ENCODE measurements at places on chromosomes 2 and 18.

- no peaks in the 10 kb centered on the region for H3K27me3 ChIP-seq
- H3K4me1 ChIP-seq = no peaks in the 10 kb centered on the region
- no peak overlapping the region for H3K4me3 ChIP-seq
These were observed 29.3 kb upstream of the NOSTRIN start for GRCh38 chr2:168773128-168773527.

DNA sequence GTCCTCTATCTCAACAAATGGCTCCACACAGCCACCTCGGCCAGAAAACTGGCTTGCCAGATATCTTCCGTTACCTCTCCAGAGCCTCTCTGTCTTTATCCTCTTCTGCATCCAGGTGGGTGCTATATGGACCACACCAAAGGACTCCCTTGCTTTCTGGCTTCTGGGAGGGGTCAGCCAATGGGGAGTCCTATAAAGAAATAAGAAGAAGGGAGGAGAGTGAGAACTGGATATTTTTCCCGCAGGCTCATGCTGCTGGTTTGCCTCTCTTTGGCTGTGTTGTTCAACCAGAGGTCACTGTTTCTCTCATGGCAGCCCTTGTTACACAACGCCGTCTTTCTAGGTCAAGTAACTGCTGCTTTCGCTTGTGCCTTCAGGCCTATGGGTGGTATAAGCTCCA, 72.7 kb downstream of the POLE4 start:
- H3K4me3 ChIP-seq = no peak overlapping the region
- DNase-seq = no peak
- H3K27me3 ChIP-seq = no peaks in the 10 kb centered on the region
- H3K4me1 ChIP-seq = peaks cover 31% of the 10 kb centered on the region
- H3K36me3 ChIP-seq = no peaks in the 10 kb centered on the region

DNA sequence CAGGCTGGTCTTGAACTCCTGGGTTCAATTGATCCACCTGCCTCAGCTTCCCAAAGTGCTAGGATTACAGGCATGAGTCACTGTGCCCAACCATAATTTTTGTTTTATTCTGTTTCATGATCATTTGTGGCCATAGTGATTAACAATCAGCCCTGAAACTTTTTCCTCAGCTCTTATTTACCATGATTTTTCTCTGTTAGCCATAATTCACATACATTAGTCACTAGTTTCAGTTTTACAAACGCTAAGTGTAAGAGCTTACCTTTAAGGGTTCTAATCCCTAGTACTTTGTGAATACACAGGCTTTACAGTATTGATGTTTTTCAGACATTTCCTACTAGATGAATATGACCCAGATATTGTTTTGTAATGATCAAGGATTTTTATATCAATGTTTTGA, 216.1 kb downstream of the DPP4 start:
- H3K36me3 ChIP-seq = no peaks in the 10 kb centered on the region
- H3K27me3 ChIP-seq = no peaks in the 10 kb centered on the region
- no peaks in the 10 kb centered on the region for H3K4me1 ChIP-seq
- H3K27ac ChIP-seq = no peak overlapping the region

GRCh38 chr2:162300266-162300665, 18.2 kb downstream of the IFIH1 start:
- no peak overlapping the region for H3K4me3 ChIP-seq
- no peaks in the 10 kb centered on the region for H3K27me3 ChIP-seq
- H3K4me1 ChIP-seq = no peaks in the 10 kb centered on the region
- no peak overlapping the region for H3K27ac ChIP-seq
- no peaks in the 10 kb centered on the region for H3K36me3 ChIP-seq
- no peak for DNase-seq

GRCh38 chr2:229296536-229296935, 25.4 kb upstream of the PID1 start:
- H3K4me1 ChIP-seq = peaks cover 41% of the 10 kb centered on the region
- DNase-seq = no peak
- no peaks in the 10 kb centered on the region for H3K36me3 ChIP-seq
- no peaks in the 10 kb centered on the region for H3K27me3 ChIP-seq

DNA sequence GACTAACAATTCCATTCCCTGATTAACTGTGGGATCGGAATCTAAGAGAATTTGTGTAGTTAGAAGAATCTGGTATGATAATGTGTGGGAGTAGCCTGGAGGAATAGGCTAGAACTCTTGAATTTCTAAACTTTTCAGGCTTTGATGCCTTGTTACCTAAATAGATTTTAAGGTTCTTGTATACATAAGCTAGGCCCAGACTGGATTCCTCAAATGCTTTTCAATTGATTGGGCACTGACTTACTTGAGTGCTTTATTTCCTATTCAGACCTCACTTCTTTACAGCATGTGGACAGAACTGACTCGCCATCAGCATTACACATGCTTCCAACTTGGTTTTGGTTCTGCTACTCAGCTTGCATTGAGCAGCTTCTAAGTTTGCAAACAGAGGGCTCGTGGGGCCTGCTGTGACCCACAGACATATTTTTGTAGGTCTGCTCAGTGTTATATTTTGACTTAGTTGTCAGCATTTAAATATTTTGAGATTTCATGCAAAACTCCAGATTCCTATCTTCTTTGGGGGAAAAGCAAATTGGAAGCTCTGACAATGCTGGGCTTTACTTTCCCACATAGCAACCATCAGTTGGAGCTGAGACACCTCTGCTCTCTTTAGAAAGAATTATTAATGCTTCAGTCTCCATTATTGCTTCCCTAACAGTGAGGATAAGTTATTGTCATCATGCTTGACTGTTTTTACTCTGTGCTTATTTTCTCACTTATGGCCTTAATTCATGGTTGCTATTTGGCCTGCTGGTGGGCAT, 5.7 kb downstream of the PARD3B start:
- no peaks in the 10 kb centered on the region for H3K36me3 ChIP-seq
- H3K4me3 ChIP-seq = no peak overlapping the region
- no peak overlapping the region for H3K27ac ChIP-seq
- no peak for DNase-seq
- peaks cover 9% of the 10 kb centered on the region for H3K4me1 ChIP-seq
- H3K27me3 ChIP-seq = no peaks in the 10 kb centered on the region

DNA sequence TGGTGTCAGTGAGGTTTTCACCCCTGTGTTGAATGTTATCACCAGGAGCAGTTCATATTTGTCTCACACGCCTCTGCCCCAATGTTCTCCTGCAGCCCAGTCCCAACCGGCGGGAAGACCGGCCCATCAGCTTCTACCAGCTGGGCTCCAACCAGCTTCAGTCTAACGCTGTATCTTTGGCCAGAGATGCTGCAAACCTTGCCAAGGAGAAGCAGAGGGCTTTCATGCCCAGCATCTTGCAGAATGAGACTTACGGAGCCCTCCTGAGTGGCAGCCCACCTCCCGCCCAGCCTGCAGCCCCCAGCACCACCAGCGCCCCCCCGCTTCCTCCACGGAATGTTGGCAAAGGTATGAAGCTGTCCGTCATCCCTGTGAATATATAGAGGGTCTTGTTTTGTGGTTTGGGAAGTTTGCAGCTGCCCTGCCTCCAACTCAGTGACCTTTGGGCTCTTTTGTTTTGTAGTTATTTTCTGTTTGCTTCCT, 35.1 kb downstream of the ITGB1BP1 start:
- no peaks in the 10 kb centered on the region for H3K36me3 ChIP-seq
- H3K27me3 ChIP-seq = no peaks in the 10 kb centered on the region
- no peak overlapping the region for H3K4me3 ChIP-seq

GRCh38 chr2:74948779-74949178, 9.7 kb upstream of the POLE4 start:
- H3K27me3 ChIP-seq = no peaks in the 10 kb centered on the region
- no peaks in the 10 kb centered on the region for H3K4me1 ChIP-seq
- no peaks in the 10 kb centered on the region for H3K36me3 ChIP-seq
- no peak for DNase-seq
- H3K27ac ChIP-seq = no peak overlapping the region
- H3K4me3 ChIP-seq = no peak overlapping the region

GRCh38 chr18:79626905-79627749, 52.5 kb upstream of the CTDP1 start:
- H3K4me3 ChIP-seq = no peak overlapping the region
- H3K4me1 ChIP-seq = no peaks in the 10 kb centered on the region
- H3K36me3 ChIP-seq = no peaks in the 10 kb centered on the region

- H3K4me1 ChIP-seq = no peaks in the 10 kb centered on the region
- no peak for DNase-seq
- H3K27me3 ChIP-seq = no peaks in the 10 kb centered on the region
- no peak overlapping the region for H3K4me3 ChIP-seq
- no peak overlapping the region for H3K27ac ChIP-seq
- H3K36me3 ChIP-seq = no peaks in the 10 kb centered on the region
These were observed 56.1 kb upstream of the DNMT3A start for GRCh38 chr2:25397777-25398176.

GRCh38 chr2:162458240-162458639, 114.3 kb downstream of the GCA start:
- no peaks in the 10 kb centered on the region for H3K4me1 ChIP-seq
- no peak overlapping the region for H3K27ac ChIP-seq
- H3K36me3 ChIP-seq = no peaks in the 10 kb centered on the region
- no peak overlapping the region for H3K4me3 ChIP-seq

DNA sequence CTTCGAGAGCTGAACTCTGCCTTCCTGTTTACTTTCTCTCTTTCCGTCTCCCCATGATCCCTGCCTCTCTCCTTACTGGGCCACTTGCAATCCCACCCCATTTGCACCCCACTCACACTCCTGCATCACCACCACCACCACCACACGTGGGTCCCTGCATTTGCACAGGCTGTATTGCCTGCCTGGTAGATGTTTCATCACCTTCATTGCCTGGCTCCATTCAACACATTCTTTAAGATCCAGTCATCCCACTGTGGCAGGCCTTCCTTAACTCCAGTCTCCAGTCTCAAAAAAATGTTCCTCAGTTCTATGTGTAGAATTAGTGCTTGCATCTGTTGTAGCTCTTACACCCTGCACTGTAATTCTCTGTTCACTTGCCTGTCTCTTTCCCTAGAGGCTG, 13.9 kb downstream of the NOSTRIN start:
- no peaks in the 10 kb centered on the region for H3K27me3 ChIP-seq
- no peak overlapping the region for H3K27ac ChIP-seq
- DNase-seq = no peak
- no peak overlapping the region for H3K4me3 ChIP-seq

DNA sequence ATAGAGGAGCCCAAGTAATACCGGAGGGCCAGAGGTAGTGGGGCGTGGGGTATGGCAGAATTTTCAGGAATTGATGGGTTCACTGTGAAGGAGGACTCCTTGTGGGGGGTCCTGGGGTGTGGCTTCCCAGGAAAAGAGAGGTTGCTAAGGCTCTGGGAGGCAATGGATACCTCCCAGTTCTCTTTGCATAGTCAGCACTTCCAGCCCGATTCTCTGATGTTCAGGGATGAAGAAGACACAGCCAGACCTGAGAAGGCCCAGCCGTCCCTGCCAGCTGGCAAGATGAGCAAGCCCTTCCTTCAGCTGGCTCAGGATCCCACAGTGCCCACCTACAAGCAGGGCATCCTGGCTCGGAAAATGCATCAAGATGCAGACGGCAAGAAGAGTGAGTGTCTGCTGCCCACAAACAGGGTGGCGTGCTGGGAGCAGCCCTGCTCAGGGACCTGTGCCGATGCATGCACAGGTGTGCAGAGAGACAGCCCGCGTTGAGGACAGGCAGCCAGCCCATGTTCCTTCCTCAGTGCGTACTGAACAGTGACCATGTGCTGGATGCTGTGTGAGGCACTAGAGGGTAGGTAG, 22.2 kb downstream of the PSD4 start:
- no peak overlapping the region for H3K27ac ChIP-seq
- no peak overlapping the region for H3K4me3 ChIP-seq
- H3K4me1 ChIP-seq = peaks cover 13% of the 10 kb centered on the region
- DNase-seq = no peak

DNA sequence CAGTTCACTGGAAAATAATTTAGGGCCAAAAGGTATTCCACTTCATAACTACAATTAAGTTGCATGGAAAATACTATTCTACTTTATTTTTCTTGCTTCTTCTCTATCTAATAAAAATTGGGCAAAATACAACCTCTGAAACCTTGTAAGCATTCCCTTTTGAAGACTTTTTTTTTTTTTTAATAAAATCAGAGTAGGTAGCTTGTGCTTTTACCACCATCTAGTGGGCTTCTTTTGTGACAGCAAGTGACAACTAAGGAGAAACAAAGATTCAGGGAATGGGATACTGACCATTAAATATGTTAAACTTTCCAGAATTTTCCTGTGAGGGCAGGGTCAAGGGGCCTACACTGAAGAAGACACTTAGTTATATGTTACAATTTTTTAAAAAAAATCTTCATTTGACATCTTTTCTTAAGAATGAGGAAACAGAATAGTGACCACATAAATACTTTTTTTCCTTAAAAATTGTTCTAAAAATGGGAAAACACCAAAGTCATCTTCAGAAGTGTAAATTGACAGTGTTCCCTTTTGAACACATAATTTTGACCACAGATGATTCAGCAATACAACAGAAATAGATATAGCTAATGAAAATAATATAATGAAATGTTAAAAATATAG, 1183.2 kb upstream of the ACVR2A start:
- H3K27ac ChIP-seq = no peak overlapping the region
- no peaks in the 10 kb centered on the region for H3K27me3 ChIP-seq
- H3K4me1 ChIP-seq = no peaks in the 10 kb centered on the region
- no peak for DNase-seq
- H3K36me3 ChIP-seq = no peaks in the 10 kb centered on the region

GRCh38 chr2:207122651-207123334, 43.0 kb downstream of the KLF7 start:
- DNase-seq = no peak
- no peaks in the 10 kb centered on the region for H3K27me3 ChIP-seq
- H3K4me1 ChIP-seq = peaks cover 37% of the 10 kb centered on the region
- no peak overlapping the region for H3K27ac ChIP-seq
- no peak overlapping the region for H3K4me3 ChIP-seq

GRCh38 chr2:48991415-48992131, 162.7 kb downstream of the FSHR start:
- DNase-seq = no peak
- H3K27me3 ChIP-seq = no peaks in the 10 kb centered on the region
- H3K27ac ChIP-seq = no peak overlapping the region
- no peak overlapping the region for H3K4me3 ChIP-seq
- H3K4me1 ChIP-seq = no peaks in the 10 kb centered on the region

- no peak within 1 kb of the TSS for H3K4me3 ChIP-seq
- no peaks in the 10 kb centered on the region for H3K36me3 ChIP-seq
- peaks cover 20% of the 10 kb centered on the region for H3K4me1 ChIP-seq
- peak; percentile 48 for DNase-seq
These were observed at the start of gene UCN for GRCh38 chr2:27308359-27308881. TSS of gene UCN (minus strand) at chr2:27308445. CDS start at chr2:27307895, 550 bp downstream.

DNA sequence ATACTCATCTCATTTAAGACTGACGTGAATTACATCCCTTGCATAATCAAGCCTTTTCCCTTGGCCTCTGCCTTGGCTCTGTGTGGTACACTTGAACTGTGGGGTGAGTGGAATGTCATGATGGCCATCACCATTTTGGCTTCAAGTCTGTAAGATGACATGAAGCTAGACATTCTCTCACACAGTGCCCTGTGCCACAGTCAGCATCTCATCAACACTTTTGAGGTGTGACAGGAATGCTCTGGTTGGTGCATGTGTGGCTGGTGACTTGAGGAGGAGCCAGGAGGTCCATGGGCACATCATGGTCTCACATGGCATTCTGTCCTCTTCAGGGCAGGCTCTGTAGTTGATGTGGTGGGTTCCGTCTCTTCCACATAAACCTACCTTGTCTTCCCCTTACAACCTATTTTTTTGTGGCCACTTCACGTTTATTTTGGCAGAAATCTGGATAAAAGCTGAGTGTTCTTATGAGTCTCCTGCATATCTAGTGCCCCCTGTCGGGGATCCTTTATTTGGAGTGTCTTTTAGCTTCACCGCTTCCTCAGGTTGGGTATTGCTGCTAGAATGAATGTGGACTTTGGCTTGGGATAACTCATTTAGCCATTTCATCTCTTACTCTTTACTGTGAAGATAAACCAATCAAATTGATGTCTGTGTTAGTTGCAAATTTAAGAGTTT, 28.1 kb downstream of the MAP4K4 start:
- peaks cover 5% of the 10 kb centered on the region for H3K4me1 ChIP-seq
- no peak overlapping the region for H3K4me3 ChIP-seq
- H3K36me3 ChIP-seq = no peaks in the 10 kb centered on the region
- H3K27ac ChIP-seq = no peak overlapping the region

Data from heart left ventricle (tissue), 16 donors.